ENCODE measurements at places on chromosomes 7 and 10.

- DNase-seq, result no peak
- no peaks in the 10 kb centered on the region for H3K36me3 ChIP-seq
- no peak overlapping the region for H3K27ac ChIP-seq
- no peak overlapping the region for H3K4me3 ChIP-seq
Observed at GRCh38 chr10:43012578-43012977, 64.3 kb upstream of the RET start.

GRCh38 chr7:128221929-128222403 lies 19.1 kb upstream of the LEP start:
- H3K27me3 ChIP-seq, result no peaks in the 10 kb centered on the region
- H3K36me3 ChIP-seq, result no peaks in the 10 kb centered on the region
- no peaks in the 10 kb centered on the region for H3K4me1 ChIP-seq
- H3K4me3 ChIP-seq, result no peak overlapping the region

GRCh38 chr7:20383351-20383750 lies 52.7 kb downstream of the ITGB8 start:
- H3K36me3 ChIP-seq, result no peaks in the 10 kb centered on the region
- no peaks in the 10 kb centered on the region for H3K27me3 ChIP-seq
- no peak for DNase-seq
- no peak overlapping the region for H3K4me3 ChIP-seq
- no peak overlapping the region for H3K27ac ChIP-seq

- H3K4me3 ChIP-seq, result no peak overlapping the region
- no peak for DNase-seq
- no peaks in the 10 kb centered on the region for H3K36me3 ChIP-seq
- H3K4me1 ChIP-seq, result peaks cover 3% of the 10 kb centered on the region
Observed at GRCh38 chr7:91953618-91954017, 13.0 kb downstream of the AKAP9 start.

GRCh38 chr10:18140149-18140956 lies at the start of gene CACNB2:
TSS of gene CACNB2 (plus strand) at chr10:18140424.
- peak; percentile 91 for DNase-seq
- H3K4me3 ChIP-seq, result peak within 1 kb of the TSS; percentile 66
- H3K36me3 ChIP-seq, result no peaks in the 10 kb centered on the region
- H3K27ac ChIP-seq, result peak within 1 kb of the TSS; percentile 99

DNA sequence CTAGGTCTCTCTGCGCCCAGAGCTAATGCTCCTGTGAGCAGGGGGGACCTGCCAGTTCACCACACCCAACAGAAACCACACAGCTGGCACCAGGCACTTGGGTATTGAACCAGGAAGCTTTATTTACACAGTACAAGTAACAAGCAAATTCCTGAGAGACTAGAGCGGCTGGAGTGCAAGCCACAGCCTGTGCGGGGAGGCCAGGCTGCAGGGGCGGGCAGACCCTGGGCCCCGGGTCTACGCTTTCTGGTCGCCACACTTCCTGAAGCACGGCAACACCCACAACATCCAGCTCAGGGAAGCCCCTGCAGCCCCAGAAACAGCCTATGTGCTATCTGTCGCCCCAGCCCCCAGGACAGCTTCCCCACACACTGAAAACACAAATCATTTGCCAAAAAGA lies 125.0 kb downstream of the FAM53B start:
- H3K27me3 ChIP-seq, result no peaks in the 10 kb centered on the region
- H3K4me3 ChIP-seq, result no peak overlapping the region
- peaks cover 15% of the 10 kb centered on the region for H3K4me1 ChIP-seq

DNA sequence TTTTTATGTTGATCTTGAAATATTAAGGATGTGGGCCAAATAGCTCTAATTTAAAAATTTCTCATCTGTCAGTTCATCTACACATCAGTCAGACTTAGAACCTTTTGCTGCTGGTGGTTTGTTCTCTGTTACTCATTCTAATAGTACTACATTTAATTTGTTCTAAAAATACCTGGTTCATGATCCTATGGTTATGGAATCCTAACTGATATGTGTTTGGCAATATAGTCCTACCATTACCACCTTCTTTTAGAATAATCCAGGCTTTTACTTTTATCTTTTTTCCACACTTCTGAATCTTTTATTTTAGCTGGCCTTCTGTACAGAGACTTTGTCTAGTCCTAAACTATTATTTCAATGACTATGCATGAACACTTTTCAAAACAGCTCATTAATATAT lies 116.9 kb downstream of the SVOPL start:
- H3K36me3 ChIP-seq, result no peaks in the 10 kb centered on the region
- H3K27me3 ChIP-seq, result no peaks in the 10 kb centered on the region
- no peaks in the 10 kb centered on the region for H3K4me1 ChIP-seq
- no peak overlapping the region for H3K27ac ChIP-seq
- H3K4me3 ChIP-seq, result no peak overlapping the region

- no peaks in the 10 kb centered on the region for H3K27me3 ChIP-seq
- no peak overlapping the region for H3K4me3 ChIP-seq
- no peak overlapping the region for H3K27ac ChIP-seq
- no peak for DNase-seq
Observed at GRCh38 chr7:150358433-150358832, 10.2 kb upstream of the REPIN1 start.

- H3K36me3 ChIP-seq, result no peaks in the 10 kb centered on the region
- H3K27ac ChIP-seq, result no peak overlapping the region
- H3K4me3 ChIP-seq, result no peak overlapping the region
Observed at GRCh38 chr7:50205011-50205410, 99.5 kb upstream of the IKZF1 start.

GRCh38 chr7:90945104-90945787 lies 319.0 kb upstream of the FZD1 start:
- no peak overlapping the region for H3K4me3 ChIP-seq
- H3K27me3 ChIP-seq, result no peaks in the 10 kb centered on the region
- no peak for DNase-seq
- no peaks in the 10 kb centered on the region for H3K4me1 ChIP-seq
- no peak overlapping the region for H3K27ac ChIP-seq

- no peak overlapping the region for H3K4me3 ChIP-seq
- no peak for DNase-seq
- H3K27ac ChIP-seq, result no peak overlapping the region
Observed at GRCh38 chr10:84581976-84582375, 253.6 kb downstream of the CCSER2 start.

DNA sequence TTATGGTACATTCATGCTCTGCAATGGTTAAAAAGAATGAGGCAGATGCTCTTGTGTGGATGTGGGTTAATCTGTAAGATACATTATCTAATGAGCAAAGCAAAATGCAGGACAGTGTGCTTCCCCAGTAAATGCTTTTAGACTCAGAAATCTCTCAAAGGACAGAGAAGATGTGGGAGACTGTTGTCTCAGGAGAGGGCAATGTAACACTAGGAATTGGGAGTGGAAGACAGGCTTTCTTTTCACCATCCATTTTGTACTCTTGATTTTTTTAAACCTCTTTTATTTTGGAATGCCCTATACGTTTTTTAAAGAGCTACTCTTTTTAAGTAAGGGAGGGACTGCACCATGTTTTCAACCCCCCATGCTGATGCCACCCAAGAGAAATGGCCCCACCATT lies 77.5 kb upstream of the ADAM12 start:
- no peaks in the 10 kb centered on the region for H3K4me1 ChIP-seq
- no peak overlapping the region for H3K4me3 ChIP-seq
- H3K27ac ChIP-seq, result no peak overlapping the region
- no peaks in the 10 kb centered on the region for H3K36me3 ChIP-seq

GRCh38 chr7:46393142-46393541 lies 472.1 kb upstream of the IGFBP3 start:
- no peak overlapping the region for H3K4me3 ChIP-seq
- H3K27me3 ChIP-seq, result no peaks in the 10 kb centered on the region
- no peaks in the 10 kb centered on the region for H3K4me1 ChIP-seq
- no peak for DNase-seq

DNA sequence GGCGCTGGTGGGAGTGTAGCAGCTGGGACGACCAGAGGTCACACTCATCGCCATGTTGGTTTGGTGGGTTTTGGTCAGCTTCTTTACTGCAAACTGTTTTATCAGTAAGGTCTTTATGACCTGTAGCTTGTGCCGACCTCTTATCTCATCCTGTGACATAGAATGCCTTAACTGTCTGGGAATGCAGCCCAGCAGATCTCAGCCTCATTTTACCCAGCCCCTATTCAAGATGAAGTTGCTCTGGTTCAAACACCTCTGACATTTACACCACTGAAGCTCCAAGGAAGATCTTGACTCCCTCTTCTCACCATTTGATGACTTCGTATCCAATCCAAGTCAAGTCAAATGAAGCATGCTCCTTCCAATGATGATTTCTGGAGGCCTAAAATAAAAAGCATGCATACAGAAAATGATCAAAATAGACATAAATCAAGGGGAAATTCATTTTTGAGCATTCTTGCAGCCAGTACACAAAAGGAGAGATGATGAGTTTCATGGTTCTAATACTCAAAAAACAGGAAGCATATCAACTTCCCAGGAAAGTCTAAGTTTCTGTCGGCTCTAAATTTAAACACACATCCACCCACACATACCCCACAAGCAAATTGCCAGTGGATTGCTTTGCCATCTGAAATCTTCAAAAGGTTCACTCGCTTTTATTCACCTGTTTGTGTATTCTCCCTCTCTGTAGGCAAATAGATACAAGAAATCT lies 2.4 kb upstream of the PSMG3 start:
- H3K4me1 ChIP-seq, result peaks cover 7% of the 10 kb centered on the region
- no peak overlapping the region for H3K4me3 ChIP-seq
- no peak for DNase-seq

- DNase-seq, result no peak
- H3K36me3 ChIP-seq, result no peaks in the 10 kb centered on the region
- H3K27ac ChIP-seq, result no peak overlapping the region
Observed at GRCh38 chr10:50358411-50358810, 107.1 kb upstream of the ASAH2 start.

GRCh38 chr7:50281680-50282445 lies 22.7 kb upstream of the IKZF1 start:
- no peak overlapping the region for H3K4me3 ChIP-seq
- H3K4me1 ChIP-seq, result no peaks in the 10 kb centered on the region
- H3K36me3 ChIP-seq, result no peaks in the 10 kb centered on the region
- no peaks in the 10 kb centered on the region for H3K27me3 ChIP-seq

DNA sequence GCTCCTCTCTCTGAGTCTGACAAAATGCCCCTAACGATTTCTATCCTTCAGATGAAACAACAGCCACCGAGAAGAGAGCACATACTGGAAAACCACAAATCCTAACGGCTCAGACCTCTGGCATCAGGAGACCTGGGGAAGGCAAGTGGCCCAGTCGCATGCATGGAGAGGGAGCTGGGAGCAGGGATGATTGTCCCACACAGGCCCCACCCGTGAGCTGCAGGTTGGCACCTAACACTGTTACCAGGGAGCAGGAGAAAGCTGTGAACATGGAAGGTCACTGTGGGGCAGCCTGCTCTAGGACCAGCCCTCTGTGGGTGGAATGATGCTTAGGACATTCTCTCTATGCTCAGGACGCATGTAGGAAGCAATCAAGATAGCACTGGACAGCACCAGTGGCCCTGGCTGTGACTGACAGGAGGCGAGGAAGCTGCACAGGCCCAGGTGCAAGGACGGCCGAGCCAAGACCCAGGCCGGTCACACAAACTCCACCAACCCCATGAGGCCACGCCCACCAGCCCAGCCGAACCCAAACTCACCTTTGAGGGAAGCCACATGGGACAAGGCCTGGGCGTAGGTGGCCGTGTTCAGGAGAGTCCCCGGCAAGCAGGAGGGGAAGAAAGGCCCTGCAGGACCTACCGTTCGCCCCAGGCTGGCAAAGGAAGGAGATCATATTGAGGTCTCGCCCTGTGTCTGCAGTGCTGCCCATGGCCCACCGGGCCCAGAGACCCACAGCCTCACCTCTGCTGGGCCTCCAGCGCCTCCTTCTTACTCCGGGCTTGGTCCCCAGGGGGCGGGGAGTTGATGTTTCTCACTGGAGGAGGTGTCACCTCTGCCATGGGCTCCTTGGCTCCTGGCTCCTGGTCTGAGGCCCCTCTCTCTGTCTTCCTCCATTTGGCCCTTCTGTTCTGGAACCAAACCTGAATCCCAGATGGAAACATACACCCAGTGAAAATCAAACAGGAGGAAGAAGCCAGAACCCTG lies 9.7 kb downstream of the DRGX start:
- no peak overlapping the region for H3K4me3 ChIP-seq
- H3K27ac ChIP-seq, result no peak overlapping the region
- no peaks in the 10 kb centered on the region for H3K4me1 ChIP-seq
- no peaks in the 10 kb centered on the region for H3K27me3 ChIP-seq

DNA sequence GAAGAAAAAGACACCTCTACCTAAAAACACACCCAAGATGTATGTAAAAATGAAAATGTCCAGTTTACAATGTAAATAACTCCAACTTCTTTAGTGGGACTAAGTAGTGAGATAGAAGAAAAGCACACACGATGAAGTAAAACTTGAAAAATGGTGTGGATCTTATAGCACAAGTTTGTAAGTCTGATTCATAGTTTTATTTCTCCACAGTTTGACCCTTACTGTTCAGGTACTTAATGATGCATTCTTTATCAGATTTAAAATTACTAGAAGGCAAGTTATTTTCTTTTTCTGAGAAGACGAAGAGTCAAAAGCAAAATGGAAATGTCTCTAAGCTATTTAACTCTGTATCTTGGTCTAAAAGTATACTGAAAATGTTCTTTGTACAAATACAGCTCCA lies 6.1 kb downstream of the NAMPT start:
- no peak for DNase-seq
- H3K36me3 ChIP-seq, result no peaks in the 10 kb centered on the region
- H3K27me3 ChIP-seq, result no peaks in the 10 kb centered on the region
- H3K4me3 ChIP-seq, result no peak overlapping the region
- H3K27ac ChIP-seq, result no peak overlapping the region
- H3K4me1 ChIP-seq, result peaks cover 2% of the 10 kb centered on the region

GRCh38 chr10:103911021-103911459 lies 6.9 kb downstream of the STN1 start:
- H3K27ac ChIP-seq, result no peak overlapping the region
- H3K4me1 ChIP-seq, result peaks cover 13% of the 10 kb centered on the region
- no peak overlapping the region for H3K4me3 ChIP-seq
- H3K36me3 ChIP-seq, result no peaks in the 10 kb centered on the region
- DNase-seq, result no peak

DNA sequence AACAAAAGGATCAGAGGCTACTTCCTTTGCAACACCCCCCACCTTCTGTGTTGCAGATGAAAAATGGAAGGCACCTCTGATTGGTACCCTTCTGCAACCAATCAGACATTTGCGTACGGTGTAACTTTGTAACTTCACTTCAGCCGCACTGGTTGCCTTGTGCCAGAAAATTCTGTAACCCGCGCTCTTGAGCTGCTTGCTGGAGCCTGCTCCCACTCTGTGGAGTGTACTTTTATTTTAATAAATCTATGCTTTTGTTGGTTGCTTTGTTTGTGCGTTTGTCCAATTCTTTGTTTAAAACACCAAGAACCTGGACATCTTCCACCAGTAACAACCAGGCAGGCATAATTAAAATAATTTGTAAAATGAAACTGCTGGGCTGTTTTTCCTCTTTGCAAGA lies 31.5 kb upstream of the TAX1BP1 start:
- DNase-seq, result no peak
- no peak overlapping the region for H3K4me3 ChIP-seq
- peaks cover 1% of the 10 kb centered on the region for H3K4me1 ChIP-seq
- no peaks in the 10 kb centered on the region for H3K36me3 ChIP-seq

- H3K27me3 ChIP-seq, result no peaks in the 10 kb centered on the region
- DNase-seq, result no peak
- no peaks in the 10 kb centered on the region for H3K4me1 ChIP-seq
- no peak overlapping the region for H3K27ac ChIP-seq
- no peak overlapping the region for H3K4me3 ChIP-seq
Observed at GRCh38 chr7:17015598-17016031, 133.8 kb upstream of the AGR3 start.

All from ovary (tissue), 10 donors.